Muscle of leg (tissue), 16 donors: ENCODE measurements at places on chromosomes 6 and 20. TPM values are rescaled to one million over a fixed set of nuclear protein-coding genes. Genes with fewer than 3 reads are reported as not detected.

GRCh38 chr6:47009583-47009982, 32.5 kb downstream of the ADGRF1 start:
- no peak for DNase-seq

- DNase-seq, result no peak
These were observed 2.8 kb downstream of the VSX1 start for GRCh38 chr20:25079171-25079570.

DNA sequence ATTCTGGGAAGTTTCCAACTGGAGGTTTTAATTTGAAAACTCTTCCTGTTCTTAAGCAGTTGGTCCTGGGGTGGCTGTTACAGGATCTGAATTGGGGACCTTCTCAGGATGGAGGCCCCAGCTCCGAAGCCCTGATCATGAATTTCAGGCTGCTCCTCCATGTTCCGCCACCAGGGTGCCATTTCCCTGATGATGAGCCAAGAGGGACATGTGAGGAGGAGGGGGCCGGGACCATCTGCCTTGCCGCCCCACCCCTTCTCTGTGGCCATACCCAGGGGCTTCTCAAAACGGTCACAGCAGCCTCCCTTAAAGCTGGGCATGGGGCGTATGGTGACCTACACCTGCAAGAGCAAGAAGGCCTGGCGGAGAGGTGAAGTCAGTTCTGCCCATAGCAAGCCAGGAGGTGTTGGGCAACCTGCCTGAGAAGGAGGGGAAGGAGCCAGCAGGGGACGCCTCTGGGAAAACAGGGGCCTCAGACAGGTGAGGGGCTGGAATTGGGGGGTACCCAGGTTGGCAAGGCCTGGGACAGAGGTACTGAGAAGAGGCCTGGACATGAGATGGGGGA, 3.6 kb upstream of the BAK1 start:
- no peak for DNase-seq

- DNase-seq, result no peak
These were observed 1.4 kb upstream of the INSM1 start for GRCh38 chr20:20366551-20366875.

GRCh38 chr6:124027392-124027791, 223.7 kb downstream of the NKAIN2 start:
- no peak for DNase-seq

Gene RBBP8NL
- not detected for total RNA-seq
